Fibroblast of mammary gland (primary cell): ENCODE measurements at places on chromosomes 6 and 20.

- DNase-seq = no peak
These were observed 18.5 kb upstream of the KCNK5 start for GRCh38 chr6:39247667-39248194.

DNA sequence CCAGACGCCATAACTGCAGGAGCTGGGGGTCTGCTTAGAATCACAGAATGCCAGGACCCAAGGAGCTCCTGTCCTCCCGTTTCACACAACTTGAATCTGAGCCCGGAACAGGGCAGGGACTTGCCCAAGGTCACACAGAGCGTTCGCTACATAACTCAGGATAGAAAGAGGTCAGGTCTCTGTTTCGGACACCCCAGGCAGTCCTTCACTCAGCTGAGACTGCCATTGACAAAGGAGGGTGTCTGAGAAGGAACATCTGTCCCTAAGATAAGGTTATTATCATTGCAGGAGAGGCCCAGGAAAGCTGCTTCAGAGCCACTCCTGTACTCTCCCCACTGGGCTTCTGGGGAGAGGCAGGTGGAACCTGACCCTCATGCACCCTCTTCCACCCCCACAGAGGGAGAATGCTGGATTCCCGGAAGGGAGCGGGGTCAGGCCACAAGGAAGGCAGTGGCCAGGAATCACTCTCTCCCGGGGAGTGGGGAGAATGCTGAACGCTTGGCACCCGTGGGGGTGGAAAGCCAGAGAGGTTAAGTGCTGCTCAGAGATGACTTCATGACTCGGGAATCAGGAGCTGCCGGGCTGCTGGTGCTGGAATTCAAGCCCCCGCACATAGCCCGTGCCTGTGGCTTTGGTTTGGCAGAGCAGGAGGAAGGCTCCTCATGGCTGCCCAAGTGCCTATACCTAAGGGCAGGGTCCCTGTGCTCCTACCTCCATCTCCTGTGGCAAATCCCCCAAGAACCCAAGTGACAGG is 10.7 kb downstream of the SDC4 start:
- peak; percentile 84 for DNase-seq

GRCh38 chr6:109172101-109172746 is 76.9 kb downstream of the CEP57L1 start:
- no peak for DNase-seq

- no peak for DNase-seq
These were observed 345.6 kb downstream of the CDC5L start for GRCh38 chr6:44733126-44733525.

GRCh38 chr6:123780021-123780420 is 23.6 kb upstream of the NKAIN2 start:
- DNase-seq = no peak

GRCh38 chr6:44474190-44474631 is 86.7 kb downstream of the CDC5L start:
- no peak for DNase-seq

DNA sequence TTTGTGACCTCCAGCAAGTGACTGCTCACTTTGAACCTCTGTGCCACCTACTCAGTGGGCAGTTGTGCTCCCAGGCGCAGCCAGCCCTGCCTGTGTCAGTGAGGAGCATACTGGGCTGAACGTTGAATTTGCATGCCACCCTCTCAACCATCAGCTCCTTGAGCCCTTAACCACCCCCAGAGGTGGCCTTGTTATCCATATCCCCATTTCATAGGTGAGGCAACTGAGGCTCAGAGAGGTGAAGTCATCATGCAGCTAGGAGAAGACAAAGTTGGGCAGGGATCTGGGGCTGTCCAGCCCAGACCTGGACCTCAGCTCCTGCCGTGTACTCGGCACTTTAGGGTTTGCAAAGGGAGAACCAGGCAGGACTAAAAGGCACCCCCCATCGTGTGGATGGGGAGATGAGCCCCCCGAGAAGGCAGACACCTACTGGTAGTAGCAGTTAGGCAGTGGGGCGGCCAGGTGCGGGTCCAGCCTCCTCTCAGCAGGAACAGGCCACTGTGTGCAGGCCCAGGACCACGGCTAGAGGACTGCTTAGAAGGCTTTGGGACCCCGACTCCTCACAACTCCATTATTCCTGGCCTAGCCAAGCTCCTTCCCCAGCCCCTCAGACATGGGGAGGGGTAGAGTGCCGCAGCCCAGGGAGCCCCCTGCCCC is 100.8 kb upstream of the MYL9 start:
- no peak for DNase-seq

- peak; percentile 46 for DNase-seq
These were observed 58.2 kb upstream of the BCLAF1 start for GRCh38 chr6:136347847-136348246.

DNA sequence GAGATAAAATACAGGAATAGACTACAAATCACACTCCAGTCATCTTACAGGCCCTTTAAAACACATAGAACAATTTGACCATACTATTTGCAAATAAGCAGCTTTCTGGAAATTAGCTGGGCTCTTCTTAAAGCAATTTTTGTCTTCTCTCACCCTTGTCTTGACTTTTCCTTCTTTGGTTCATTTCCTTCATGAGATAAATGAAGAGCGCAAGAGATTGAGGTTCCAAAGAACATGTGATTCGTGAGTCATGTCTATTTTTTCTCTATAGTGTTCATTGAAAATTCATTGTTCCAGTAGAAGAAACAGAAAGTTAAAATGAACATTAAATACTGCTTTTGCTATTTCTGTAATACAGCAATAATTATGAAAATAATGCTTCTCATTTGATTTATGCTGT is 33.9 kb downstream of the PRDM1 start:
- no peak for DNase-seq

DNA sequence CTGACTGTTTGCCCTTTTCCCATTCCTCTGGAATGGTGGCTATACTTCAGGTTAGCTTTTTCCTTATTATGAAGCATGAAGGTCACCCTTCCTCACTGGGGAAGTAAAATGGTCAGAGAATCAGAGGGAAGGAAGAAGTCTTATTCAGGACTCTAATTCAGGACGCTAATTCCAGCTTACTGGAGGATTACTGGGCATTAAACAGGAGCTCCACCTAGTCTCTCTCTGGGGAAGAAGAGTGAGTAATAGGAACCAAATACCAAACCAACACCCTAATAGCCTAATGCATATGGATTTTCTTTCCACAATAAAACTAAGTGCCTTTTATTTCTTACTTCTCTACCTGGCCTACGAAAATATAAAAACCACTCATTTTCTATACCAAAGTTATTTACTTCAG is 10.1 kb downstream of the CRISP1 start:
- DNase-seq = no peak

DNA sequence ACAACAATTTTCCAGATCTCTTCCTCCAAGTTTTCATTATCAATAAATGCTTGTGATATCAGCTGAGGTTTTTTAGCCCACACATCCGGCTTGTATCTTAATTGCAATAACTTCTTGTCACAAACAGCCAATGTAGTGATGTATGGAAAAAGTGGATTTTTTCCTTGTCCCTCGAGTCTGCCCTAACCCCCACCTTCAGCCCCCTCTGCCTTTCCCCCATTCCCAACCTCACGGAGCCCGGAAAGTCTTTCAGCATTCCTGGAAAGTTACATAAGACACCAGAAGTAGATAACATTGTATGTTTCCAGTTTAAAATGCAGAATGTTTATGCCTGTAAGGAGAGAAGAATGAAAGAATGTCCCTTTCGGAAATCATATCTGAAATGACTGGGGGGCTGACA is 179.2 kb upstream of the PHACTR1 start:
- DNase-seq = no peak

- no peak for DNase-seq
These were observed 9.0 kb upstream of the ZNF217 start for GRCh38 chr20:53602661-53603060.

DNA sequence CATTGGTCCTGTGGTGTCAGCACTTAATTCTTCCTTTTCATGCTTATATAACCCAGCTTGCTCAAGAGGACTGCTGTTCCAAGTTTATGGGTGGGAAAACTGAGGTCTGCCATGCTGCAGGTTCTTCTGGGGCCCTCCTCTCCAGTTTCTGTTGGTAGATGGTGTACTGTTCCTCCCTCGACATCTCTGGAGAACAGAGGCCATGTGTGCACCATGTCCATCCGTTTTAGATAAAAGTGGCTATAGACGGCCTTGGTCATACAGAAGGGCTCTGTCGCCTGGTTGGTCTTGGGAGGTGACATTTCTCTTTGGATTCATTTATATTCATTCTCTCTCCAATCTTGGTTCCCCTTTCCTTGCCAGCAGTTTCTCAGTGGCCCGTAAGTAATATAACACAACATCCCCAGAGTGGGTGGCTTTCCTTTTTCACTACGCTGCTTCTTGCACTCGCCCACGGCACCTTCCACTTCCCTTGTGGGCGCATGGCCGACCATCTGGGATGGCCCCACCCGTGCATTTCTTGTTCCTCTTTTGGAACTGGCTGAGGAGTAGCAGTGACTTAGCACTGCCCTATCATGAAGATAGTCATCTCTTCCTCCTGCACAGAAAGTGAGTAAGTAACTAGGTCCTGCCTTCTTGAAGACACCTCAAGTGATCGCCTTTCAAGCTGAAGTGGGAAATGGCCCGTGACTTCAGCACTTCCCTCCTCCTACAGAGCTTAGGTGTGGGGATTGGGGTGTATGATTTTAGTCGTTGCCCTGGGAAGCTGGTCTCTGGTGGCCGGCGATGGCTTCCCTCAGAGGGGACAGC is 94.2 kb downstream of the RREB1 start:
- DNase-seq = no peak

DNA sequence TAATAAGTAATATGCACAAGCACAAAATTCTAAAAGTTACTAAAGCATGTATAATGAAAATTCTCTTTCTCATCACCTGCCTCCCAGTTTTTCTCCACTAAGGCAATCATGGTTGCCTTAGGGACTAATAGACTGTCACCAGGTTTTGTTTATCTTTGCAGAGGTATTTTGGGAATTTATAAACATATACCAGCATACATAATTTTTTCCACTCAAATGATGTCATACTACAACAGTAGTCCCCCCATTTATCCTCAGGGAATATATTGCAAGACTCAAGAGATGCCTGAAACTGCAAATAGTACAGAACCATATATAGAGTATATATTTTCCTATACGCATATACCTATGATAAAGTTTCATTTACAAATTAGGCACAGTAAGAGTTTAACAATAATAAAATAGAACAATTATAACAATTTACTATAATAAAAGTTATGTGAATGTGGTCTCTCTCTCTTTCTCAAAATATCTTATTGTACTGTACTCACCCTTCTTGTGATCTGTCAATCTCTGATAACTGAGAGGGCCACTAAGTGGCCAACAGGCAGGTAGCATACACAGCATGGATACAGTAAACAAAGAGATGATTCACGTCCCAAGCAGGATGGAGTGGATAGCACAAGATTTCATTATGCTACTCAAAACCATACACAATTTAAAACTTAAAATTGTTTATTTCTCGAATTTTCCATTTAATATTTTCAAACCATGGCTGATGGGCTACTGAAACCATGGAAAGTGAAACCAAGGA is 19.7 kb downstream of the RBL1 start:
- no peak for DNase-seq

GRCh38 chr6:146337376-146337775 is 206.3 kb upstream of the RAB32 start:
- no peak for DNase-seq

DNA sequence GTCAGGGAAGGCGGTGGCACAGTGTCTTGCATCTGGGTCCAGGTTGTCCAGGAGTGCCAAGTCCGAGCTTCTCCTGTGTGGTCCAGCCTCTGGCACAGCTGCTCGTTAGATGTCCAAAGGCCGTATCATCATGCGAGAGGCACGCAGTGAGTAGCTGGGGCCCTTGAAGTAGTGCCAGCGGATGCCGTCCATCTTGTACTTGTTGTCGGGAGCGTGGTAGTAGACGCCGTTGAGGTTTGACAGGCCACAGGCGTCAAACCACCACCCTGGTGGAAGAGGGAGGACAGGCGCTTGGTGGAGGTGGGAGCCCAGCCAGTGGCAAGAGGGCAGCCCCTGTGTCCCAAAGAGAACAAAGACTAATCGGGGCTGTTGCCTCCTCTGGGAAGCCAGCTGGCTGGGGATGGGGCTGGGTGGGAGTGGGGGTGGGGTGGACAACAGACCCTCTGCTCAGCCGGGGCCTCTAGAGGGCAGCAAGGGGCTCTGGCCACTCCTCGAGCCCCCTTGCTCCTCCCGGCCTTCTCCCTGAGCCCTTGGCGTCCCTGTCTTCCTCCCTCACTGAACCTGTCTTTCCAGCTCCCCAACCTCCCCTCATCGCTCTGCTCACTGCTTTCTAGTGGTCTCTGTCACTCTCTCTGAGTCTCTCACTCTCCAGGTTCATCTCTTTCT is 39.5 kb downstream of the FAM110A start:
- no peak for DNase-seq

DNA sequence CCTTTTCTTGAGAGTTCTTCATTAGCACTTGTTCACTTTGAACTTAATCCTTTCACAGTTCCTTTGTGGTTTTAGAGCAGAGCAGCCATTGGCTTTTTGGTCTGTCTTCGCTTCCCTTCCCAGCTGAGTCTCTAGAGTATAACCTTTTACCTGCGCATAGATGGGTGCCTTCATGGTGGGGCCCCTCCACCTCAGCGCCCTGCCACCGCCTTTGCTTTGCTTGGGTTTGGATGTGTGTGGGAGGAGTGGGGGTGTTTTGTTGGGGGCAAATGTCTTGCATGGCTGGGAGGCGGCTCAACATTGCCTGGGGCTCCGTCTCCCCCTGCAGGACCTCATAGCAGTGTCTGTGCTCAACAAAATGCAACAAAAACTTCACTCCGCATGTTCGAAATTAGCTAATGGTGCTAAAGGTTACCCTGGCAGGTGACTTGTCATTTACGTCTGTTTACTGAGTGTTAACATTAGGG is 11.9 kb downstream of the PYGB start:
- no peak for DNase-seq

- DNase-seq = no peak
These were observed 32.5 kb upstream of the DSN1 start for GRCh38 chr20:36806049-36806448.

DNA sequence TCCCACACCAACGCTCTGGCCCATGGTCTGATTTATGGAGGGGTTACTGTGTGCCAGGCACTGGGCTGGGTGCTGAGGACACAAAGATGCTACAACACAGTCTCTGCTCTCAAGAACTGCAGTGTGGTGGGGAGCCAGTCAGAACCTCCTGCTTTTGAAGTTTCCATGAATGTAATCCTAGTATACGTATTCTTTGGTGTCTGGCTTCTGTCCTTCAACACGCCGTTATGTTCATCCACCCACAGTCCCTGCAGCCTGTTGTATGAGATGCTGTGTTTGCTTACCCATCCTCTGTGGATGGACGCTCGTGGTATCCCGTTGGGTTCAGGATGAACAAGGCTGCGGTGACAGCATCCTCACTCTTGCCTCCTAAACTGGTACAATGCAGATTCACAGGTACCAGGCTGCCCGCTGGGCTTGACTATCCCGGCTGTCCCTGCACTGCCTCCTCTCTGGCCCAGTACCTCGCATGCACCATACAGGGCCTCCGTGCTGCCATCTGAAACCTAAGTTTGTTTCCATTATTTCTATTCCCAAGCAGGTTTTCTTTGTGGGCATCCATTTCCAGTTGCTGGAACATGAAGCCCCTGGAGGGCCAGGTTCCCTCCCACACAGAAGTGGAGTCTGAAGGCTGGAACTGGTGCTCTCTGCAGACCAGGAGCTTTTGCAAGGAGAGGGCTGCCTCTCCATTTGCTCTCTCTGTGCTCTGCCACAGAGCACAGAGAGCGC is 364.5 kb downstream of the ZFAND3 start:
- no peak for DNase-seq

- peak; percentile 69 for DNase-seq
These were observed 127.5 kb downstream of the PKHD1 start for GRCh38 chr6:51959744-51960383.
